Bladder microvascular endothelial cell (primary cell): ENCODE measurements at places on chromosomes 16 and 17. TPM values are rescaled to one million over a fixed set of nuclear protein-coding genes. Genes with fewer than 3 reads are reported as not detected.

RAB37 gene
- total RNA-seq: 0.25 and 0.65 TPM in 2 replicates

SPHK1 gene
- 52.5 and 142 TPM in 2 replicates for total RNA-seq

TP53TG3C gene
- total RNA-seq: not detected in 2 replicates

PLD6 gene
- total RNA-seq: 1.3 and 2.4 TPM in 2 replicates
